ENCODE measurements at places on chromosomes 3 and 15.
A peak's percentile ranks its signal among the peaks of the same experiment; 100 is the strongest.

- H3K27me3 ChIP-seq = no peaks in the 10 kb centered on the region
- H3K4me1 ChIP-seq = peaks cover 8% of the 10 kb centered on the region
- DNase-seq = peak; percentile 18
- H3K36me3 ChIP-seq = no peaks in the 10 kb centered on the region
Observed at GRCh38 chr3:169420429-169420828, 243.1 kb downstream of the MECOM start.

- DNase-seq = no peak
- H3K4me3 ChIP-seq = no peak overlapping the region
- no peaks in the 10 kb centered on the region for H3K36me3 ChIP-seq
- H3K27me3 ChIP-seq = peaks cover 33% of the 10 kb centered on the region
Observed at GRCh38 chr15:65971741-65971995, 102.4 kb downstream of the RAB11A start.

DNA sequence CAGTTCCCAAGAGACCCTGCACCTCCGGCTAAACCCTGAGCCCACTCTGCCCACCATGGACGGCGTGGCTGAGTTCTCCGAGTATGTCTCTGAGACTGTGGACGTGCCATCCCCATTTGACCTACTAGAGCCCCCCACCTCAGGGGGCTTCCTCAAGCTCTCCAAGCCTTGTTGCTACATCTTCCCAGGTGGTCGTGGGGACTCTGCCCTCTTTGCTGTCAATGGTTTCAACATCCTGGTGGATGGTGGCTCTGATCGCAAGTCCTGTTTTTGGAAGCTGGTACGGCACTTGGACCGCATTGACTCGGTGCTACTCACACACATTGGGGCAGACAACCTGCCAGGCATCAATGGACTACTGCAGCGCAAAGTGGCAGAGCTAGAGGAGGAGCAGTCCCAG is 4.0 kb downstream of the MAP1A start:
- no peak overlapping the region for H3K4me3 ChIP-seq
- no peaks in the 10 kb centered on the region for H3K27me3 ChIP-seq
- H3K27ac ChIP-seq = no peak overlapping the region
- no peaks in the 10 kb centered on the region for H3K36me3 ChIP-seq
- DNase-seq = no peak
- H3K4me1 ChIP-seq = no peaks in the 10 kb centered on the region

DNA sequence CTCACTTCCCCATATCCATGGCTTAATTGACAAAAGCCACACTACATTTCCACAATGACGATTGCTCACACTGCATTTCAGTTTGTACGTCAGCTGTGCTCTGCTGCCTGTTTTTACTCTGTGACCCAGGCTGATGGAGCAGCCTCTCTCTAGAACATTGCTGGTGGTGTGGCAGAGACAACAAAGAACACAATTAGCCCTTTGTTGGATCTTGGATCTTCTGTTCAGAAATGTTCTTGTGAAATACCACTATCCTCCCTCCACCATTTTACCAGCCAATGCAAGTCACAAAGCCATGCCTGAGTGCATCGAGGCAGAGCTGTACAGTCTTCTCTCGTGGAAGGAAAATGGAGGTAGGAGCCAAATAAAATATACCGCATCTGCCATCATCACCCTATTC is 56.9 kb upstream of the TBC1D5 start:
- peaks cover 23% of the 10 kb centered on the region for H3K4me1 ChIP-seq
- H3K27ac ChIP-seq = no peak overlapping the region
- no peak overlapping the region for H3K4me3 ChIP-seq
- DNase-seq = no peak
- no peaks in the 10 kb centered on the region for H3K36me3 ChIP-seq

GRCh38 chr15:56102441-56102840 is 109.0 kb upstream of the NEDD4 start:
- no peaks in the 10 kb centered on the region for H3K27me3 ChIP-seq
- no peak for DNase-seq

DNA sequence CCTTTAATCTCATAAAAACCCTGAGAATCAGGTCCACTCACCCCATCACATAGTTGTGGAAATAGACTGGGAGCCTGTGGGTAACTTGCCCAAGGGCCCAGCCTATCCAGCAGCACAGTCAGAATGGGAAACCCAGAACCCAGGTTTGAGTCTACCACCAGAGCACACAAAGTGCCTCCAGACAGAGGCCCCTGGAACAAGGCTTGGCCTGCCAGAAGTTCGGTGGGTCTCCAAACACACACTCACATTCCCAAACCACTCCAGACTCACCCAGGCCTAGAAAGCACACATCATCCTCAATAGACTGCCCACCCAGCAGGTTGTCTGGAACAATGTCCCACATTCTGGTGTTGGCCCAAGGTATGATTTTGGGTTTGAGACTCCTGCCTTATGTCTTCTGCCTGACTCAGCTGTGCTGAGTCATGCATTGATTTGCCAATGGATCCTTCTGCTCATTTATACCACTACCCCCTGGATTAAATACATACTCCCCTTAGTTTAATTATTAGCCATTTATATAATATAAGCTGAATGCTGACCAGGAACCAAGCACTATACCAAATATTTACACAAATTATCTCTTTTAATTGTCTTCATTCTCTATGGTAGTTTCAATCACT is 4.5 kb downstream of the SLC12A8 start:
- no peak overlapping the region for H3K4me3 ChIP-seq
- H3K27me3 ChIP-seq = no peaks in the 10 kb centered on the region
- no peak overlapping the region for H3K27ac ChIP-seq
- DNase-seq = peak; percentile 37

- H3K36me3 ChIP-seq = no peaks in the 10 kb centered on the region
- no peaks in the 10 kb centered on the region for H3K27me3 ChIP-seq
- H3K4me3 ChIP-seq = no peak overlapping the region
- no peak overlapping the region for H3K27ac ChIP-seq
- no peaks in the 10 kb centered on the region for H3K4me1 ChIP-seq
Observed at GRCh38 chr3:58868097-58868779, 181.6 kb downstream of the CFAP20DC start.

- H3K27ac ChIP-seq = peak overlapping the region; percentile 68
- no peak overlapping the region for H3K4me3 ChIP-seq
- no peaks in the 10 kb centered on the region for H3K36me3 ChIP-seq
- H3K27me3 ChIP-seq = no peaks in the 10 kb centered on the region
Observed at GRCh38 chr3:106336619-106337018, 467.8 kb upstream of the CBLB start.

DNA sequence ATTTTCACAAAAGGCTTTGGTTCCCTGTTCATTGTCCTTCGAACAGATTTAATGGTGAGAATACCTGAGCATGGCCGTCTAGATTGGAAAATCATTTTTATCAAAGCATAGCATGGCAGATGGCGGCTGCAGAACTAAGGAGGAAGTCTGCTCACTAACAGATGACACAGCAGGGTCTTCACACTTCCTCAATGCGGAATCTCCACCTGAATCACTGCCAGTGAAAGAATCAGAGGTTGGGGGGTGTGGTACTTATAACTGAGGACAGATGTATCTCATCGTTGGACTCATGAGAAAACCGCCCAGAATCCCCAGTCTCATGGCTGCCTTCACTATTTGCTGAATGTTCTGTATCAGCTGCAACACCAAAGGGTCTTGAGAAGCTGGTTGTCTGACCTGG is 31.6 kb upstream of the PYGO1 start:
- peaks cover 23% of the 10 kb centered on the region for H3K27me3 ChIP-seq
- no peak for DNase-seq
- no peak overlapping the region for H3K27ac ChIP-seq
- H3K4me3 ChIP-seq = no peak overlapping the region
- no peaks in the 10 kb centered on the region for H3K36me3 ChIP-seq
- no peaks in the 10 kb centered on the region for H3K4me1 ChIP-seq

- no peaks in the 10 kb centered on the region for H3K4me1 ChIP-seq
- no peaks in the 10 kb centered on the region for H3K27me3 ChIP-seq
- no peak overlapping the region for H3K27ac ChIP-seq
- peak; percentile 64 for DNase-seq
- H3K4me3 ChIP-seq = no peak overlapping the region
Observed at GRCh38 chr15:65862682-65863081, 6.6 kb upstream of the RAB11A start.

GRCh38 chr15:38017721-38018120 is 83.3 kb downstream of the TMCO5A start:
- no peak for DNase-seq
- no peak overlapping the region for H3K27ac ChIP-seq
- H3K27me3 ChIP-seq = no peaks in the 10 kb centered on the region
- H3K36me3 ChIP-seq = no peaks in the 10 kb centered on the region
- H3K4me3 ChIP-seq = no peak overlapping the region

DNA sequence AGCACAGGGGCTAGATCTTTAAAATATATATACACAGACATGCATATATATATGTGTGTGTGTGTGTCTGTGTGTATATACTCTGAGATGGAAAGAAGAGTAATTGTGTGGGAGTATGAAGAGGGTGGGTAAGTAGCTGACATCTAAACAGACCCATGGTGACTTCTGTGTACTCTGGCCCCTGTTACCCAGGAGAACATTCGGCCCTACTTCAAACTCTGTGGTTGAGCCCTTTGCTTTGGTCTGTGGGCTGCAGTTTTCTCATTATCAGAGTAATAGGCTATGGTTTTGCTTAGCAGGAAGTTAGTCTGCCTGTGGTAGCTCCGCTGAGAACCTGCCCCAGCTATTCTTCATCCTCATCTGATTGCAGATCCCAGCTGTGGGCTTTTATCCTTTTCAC is 141.4 kb downstream of the RBPMS2 start:
- H3K4me3 ChIP-seq = no peak overlapping the region
- DNase-seq = no peak
- no peaks in the 10 kb centered on the region for H3K27me3 ChIP-seq
- no peaks in the 10 kb centered on the region for H3K4me1 ChIP-seq

- H3K27me3 ChIP-seq = no peaks in the 10 kb centered on the region
- peak; percentile 76 for DNase-seq
- H3K4me3 ChIP-seq = peak overlapping the region; percentile 76
- H3K27ac ChIP-seq = peak overlapping the region; percentile 61
- H3K36me3 ChIP-seq = no peaks in the 10 kb centered on the region
- H3K4me1 ChIP-seq = peaks cover 21% of the 10 kb centered on the region
Observed at GRCh38 chr3:107431246-107432012, 54.2 kb downstream of the CCDC54 start.

- no peak for DNase-seq
- H3K4me3 ChIP-seq = no peak overlapping the region
- no peaks in the 10 kb centered on the region for H3K27me3 ChIP-seq
- no peak overlapping the region for H3K27ac ChIP-seq
Observed at GRCh38 chr15:69009341-69009740, 5.2 kb upstream of the NOX5 start.

GRCh38 chr3:87145553-87145952 is 81.6 kb upstream of the CHMP2B start:
- no peaks in the 10 kb centered on the region for H3K27me3 ChIP-seq
- no peaks in the 10 kb centered on the region for H3K36me3 ChIP-seq
- H3K4me1 ChIP-seq = no peaks in the 10 kb centered on the region
- H3K4me3 ChIP-seq = no peak overlapping the region
- peak; percentile 48 for DNase-seq

DNA sequence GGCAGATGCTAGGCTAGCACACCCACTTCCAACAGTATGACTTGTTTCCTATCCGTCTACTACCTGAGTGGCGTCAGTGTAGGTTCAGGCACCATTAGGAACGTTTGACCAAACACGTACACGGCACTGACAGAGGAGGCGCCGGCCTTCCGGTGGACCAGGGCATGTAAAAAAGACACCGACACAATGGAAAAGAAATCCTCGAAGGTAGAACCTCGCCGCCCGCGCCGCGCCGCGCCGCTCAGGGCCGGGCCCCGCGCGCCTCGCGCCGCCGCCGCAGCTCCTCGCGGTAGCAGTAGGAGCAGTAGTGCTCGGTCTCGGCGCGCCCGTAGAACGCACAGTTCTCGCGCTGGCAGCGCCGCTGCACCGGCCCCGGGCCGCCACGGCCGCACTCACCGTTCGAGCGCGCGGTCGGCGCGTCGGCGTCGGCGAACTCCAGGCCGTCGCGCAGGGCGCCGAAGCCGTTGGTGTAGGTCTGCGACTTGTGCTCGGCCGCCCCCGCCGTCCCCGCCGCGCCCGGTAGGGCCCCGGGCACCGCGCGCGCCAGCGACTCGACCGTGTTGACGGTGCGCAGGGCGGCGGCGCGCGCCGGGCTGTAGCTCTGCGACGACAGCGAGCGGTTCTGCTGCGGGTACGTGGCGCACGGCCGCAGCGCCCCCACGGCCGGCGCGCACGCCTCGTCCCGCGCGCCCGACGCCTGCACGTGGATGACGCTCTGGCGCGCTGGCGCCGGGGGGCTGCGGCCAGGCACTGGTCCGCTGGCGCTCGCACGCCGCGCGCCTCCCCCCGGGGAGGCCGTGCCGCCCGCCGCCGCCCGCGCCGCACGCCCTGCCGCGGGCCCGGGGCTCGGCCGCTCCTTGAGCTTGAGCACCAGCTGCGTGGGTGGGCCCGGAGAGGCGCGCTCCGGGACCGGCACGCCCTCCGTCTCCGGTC is 156.7 kb downstream of the KLF13 start:
- peaks cover 7% of the 10 kb centered on the region for H3K4me1 ChIP-seq
- H3K4me3 ChIP-seq = no peak overlapping the region
- DNase-seq = no peak
- no peak overlapping the region for H3K27ac ChIP-seq
- H3K27me3 ChIP-seq = peaks cover 8% of the 10 kb centered on the region
- H3K36me3 ChIP-seq = no peaks in the 10 kb centered on the region

GRCh38 chr3:23728601-23729117 is 77.1 kb upstream of the UBE2E1 start:
- H3K36me3 ChIP-seq = no peaks in the 10 kb centered on the region
- no peak overlapping the region for H3K4me3 ChIP-seq
- no peaks in the 10 kb centered on the region for H3K27me3 ChIP-seq
- DNase-seq = peak; percentile 71

DNA sequence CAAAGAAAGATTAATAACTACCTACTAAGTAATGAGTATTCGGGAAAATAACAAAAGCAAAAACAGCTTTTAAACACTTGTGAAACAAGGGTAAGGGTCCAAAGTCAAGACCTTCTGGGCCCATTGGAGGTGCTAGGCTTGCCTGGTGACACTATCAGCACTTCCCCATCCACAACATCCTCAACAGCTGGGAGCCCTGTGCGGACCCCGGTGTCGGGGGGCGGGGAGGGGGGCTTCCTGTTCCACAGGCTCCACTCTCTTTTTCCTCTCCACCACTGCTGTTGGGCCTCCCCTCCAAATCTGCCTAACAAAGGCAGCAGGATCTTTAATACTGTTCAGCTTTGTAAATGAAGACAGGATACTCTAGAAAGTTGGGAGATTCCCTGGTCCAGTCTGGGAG is 21.6 kb downstream of the NGRN start:
- DNase-seq = no peak
- no peaks in the 10 kb centered on the region for H3K36me3 ChIP-seq
- no peaks in the 10 kb centered on the region for H3K4me1 ChIP-seq
- no peaks in the 10 kb centered on the region for H3K27me3 ChIP-seq
- no peak overlapping the region for H3K27ac ChIP-seq

- H3K4me3 ChIP-seq = peak within 1 kb of the TSS; percentile 64
- no peaks in the 10 kb centered on the region for H3K36me3 ChIP-seq
- H3K27ac ChIP-seq = no peak within 1 kb of the TSS
- peaks cover 15% of the 10 kb centered on the region for H3K4me1 ChIP-seq
- no peaks in the 10 kb centered on the region for H3K27me3 ChIP-seq
Observed at GRCh38 chr15:32717426-32718226, at the start of gene GREM1. TSS of gene GREM1 (plus strand) at chr15:32718004. CDS start at chr15:32730691, 12,687 bp downstream.

- peaks cover 45% of the 10 kb centered on the region for H3K4me1 ChIP-seq
- H3K27ac ChIP-seq = peak overlapping the region; percentile 72
- peaks cover 23% of the 10 kb centered on the region for H3K36me3 ChIP-seq
- DNase-seq = peak; percentile 94
- H3K27me3 ChIP-seq = no peaks in the 10 kb centered on the region
Observed at GRCh38 chr3:44954962-44955361, 21.0 kb downstream of the ZDHHC3 start.

- H3K4me3 ChIP-seq = no peak overlapping the region
- no peaks in the 10 kb centered on the region for H3K27me3 ChIP-seq
- no peak overlapping the region for H3K27ac ChIP-seq
- DNase-seq = no peak
Observed at GRCh38 chr15:55942332-55942731, 51.1 kb downstream of the NEDD4 start.

GRCh38 chr15:93986400-93986984 is 244.9 kb upstream of the MCTP2 start:
- peaks cover 19% of the 10 kb centered on the region for H3K27me3 ChIP-seq
- no peak overlapping the region for H3K4me3 ChIP-seq
- no peaks in the 10 kb centered on the region for H3K4me1 ChIP-seq
- no peak overlapping the region for H3K27ac ChIP-seq
